Fibroblast of the aortic adventitia (primary cell): ENCODE measurements at places on chromosomes 6 and 20. TPM values are rescaled to one million over a fixed set of nuclear protein-coding genes. Genes with fewer than 3 reads are reported as not detected.

PSMF1 gene
- 62.1 and 142 TPM in 2 replicates for total RNA-seq

IFNGR1 gene
- total RNA-seq = 45.3 and 58.5 TPM in 2 replicates

COL21A1 gene
- 29.0 and 29.5 TPM in 2 replicates for total RNA-seq

IRAK1BP1 gene
- total RNA-seq = 6.5 and 7.9 TPM in 2 replicates
